ENCODE measurements at places on chromosomes 6 and 20.

DNA sequence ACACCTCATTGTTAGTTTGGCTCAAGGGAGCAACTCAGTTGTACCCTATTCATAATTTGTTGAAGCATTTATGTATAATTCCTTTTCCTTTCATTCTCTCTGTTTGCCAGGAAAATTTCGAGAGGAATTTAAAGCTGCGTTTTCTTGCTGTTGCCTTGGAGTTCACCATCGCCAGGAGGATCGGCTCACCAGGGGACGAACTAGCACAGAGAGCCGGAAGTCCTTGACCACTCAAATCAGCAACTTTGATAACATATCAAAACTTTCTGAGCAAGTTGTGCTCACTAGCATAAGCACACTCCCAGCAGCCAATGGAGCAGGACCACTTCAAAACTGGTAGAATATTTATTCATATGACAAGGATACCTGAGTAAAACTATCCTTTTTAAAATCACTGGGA lies 45.2 kb upstream of the GFRAL start:
- no peak for DNase-seq

DNA sequence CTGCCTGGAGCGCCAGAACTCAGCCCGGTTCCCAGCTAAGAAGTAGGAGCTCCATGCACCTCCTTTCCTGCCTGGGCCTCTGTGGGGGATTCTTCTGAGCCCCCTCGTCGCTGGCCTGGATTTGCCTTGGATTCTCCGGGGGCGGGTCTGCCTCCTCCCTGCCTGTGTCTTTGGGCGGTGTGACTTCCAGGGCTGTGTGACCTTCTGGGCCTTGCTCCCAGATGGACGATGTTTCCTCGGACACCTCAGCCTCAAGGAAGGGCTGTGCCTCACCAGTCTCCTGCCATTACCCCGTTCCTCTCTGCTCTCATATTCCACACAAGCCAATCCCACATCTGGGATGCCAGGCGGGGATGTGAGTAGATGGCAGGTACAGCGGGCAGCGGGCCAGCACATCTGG lies 76.8 kb downstream of the ERMARD start:
- DNase-seq: no peak

- DNase-seq: peak; percentile 46
These were observed 1.8 kb downstream of the EPB41L2 start for GRCh38 chr6:131061041-131061750.

DNA sequence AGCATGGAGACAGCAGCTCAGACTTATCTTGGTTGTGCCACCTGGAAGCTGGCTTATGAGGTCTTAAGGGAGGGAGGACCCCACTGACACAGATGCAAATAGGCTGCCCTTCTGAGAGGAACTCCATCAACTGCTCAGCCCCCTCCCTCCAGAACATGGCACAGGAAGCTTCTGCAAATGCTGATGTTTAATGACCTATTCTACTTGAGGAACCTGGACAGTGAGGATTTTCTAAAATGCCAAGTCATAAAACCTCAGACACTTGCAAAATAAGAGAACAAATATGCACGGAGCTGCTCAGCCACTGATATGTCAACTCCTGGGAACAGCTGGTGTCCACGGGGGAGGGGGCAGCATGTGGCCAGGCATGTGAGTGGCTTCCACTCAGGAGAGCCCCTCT lies 3.5 kb downstream of the CST9 start:
- DNase-seq: no peak

GRCh38 chr6:55568808-55569439 lies 10.1 kb downstream of the HMGCLL1 start:
- DNase-seq: no peak

GRCh38 chr6:90397929-90398674 lies 101.5 kb upstream of the BACH2 start:
- DNase-seq: no peak

- DNase-seq: no peak
These were observed 122.6 kb downstream of the FUT9 start for GRCh38 chr6:96138406-96138805.

DNA sequence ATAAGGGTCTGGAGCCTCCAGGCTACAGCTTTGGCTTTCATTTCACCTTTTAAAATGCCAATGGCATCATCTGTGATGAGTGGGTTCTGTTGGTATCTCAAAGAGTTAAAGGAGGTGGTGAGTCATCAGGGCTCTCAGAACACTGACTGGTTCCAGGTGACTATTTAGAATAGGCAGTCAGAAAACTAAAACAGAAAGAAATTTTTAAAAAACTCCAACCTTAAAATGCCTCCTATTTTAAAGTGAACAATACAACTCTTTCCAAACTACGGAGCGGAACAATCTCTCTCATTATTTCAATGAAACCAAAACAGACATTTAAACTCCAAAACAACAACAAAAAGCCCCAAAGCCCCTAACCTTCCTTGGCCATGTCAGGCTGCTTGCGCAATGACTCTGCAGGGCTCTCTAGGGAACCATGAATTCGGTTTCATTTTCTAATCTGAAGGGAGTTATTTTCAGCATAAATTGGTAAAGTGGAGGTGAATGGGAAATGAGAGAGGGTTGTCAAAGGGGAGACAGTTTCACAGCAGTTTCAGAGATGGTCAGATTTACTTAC lies 194.9 kb downstream of the KIF6 start:
- peak; percentile 37 for DNase-seq

- DNase-seq: no peak
These were observed 21.6 kb upstream of the TNFAIP3 start for GRCh38 chr6:137845460-137845859.

DNA sequence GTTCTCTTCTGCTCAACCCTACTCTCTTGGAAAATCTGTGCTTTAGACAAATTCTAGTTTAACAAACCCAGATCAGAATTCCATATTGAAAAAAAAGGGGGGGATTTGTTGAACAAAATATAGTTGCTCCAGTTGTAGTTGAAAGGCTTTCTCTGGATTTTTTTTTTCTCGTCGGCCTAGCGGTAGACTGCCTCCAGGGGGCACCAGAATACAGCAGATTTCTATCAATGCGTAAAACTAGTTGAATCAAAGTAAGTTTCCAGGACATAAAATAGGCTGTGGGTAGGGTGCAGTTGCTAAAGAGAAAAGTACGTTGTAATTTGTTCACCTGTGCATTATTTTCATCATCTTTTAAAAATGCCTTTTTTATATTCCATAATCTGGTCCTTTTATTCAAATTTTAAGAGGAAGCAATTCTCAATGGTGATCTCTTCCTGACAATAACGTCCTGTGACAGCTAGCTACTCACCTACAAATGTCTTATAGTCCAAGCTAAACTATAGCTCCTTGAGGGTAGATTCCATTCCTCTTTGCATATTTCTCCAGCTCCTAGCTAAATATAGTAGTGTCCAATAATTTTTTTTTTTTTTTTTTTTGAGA lies 105.4 kb downstream of the PERP start:
- peak; percentile 60 for DNase-seq

DNA sequence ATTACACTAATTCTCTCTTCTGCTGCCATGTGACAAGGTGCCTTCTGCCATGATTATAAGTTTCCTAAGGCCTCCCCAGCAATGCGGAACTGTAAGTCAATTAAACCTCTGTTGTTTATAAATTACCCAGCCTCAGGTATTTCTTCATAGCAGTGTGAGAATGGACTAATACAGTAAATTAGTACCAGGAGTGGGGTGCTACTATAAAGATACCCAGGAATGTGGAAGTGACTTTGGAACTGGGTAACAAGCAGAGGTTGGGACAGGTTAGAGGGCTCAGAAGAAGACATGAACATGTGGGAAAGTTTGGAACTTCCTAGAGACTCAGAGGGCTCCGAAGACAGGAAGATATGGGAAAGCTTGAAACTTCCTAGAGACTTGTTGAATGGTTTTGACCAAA lies 34.8 kb downstream of the MICA start:
- no peak for DNase-seq

- peak; percentile 22 for DNase-seq
These were observed 728 bp downstream of the PSMA7 start for GRCh38 chr20:62142252-62143080.

DNA sequence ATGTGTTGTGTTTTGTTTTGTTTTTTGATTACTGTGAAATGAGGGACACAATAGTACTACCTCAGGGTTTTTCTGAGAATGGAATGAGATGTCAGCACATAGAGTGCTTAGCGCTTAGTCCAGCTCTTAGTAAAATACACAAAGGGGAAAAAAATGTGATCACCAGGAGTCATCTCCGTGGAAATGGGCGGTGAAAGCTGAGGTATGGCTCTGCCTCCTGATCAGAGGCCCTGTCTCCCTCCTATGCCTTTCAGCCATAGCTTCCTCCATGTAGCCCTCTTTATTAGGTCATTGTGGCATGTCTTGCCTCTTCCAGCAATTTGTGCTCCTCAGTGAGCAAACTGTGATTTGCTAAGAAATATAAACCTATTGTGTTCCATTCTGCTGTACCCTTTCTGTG lies 13.0 kb downstream of the PSMF1 start:
- DNase-seq: no peak

GRCh38 chr20:58256842-58257241 lies 28.4 kb upstream of the ANKRD60 start:
- DNase-seq: no peak

DNA sequence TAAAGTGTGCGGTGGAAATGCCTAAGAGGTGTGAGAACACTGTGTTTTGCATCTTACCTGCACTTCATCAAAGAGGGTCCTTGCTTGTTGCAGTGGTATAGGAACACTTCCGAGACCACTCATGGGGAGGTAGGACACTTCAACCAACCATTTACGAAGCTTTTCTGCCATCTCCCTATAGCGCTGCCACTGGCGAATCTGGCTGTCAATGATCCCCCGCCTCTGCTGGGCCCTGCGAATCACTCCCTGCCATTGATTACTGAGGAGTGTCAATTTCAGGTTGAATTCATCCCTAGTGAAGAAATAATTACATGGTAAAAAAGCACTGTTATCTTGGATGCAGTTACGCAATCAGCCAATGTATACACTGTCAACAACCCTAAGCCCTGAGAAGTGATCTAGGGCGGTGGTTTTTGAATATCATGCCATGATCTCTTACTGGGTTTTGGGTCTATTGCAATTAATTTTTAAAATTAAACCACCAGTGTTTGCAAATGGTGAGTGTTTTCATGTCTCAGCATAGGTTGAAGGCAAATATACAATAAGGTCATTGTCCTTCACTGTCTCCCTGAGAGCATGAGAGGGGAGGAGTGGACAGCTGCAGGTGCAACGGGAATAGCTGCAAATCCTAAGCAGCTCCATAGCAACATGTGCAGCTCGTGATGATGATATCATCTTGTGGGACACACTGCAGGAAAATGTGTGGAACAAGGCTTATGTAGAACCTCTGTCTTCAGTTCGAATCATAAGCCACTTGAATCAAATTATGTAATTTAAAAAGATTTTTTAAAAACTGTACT lies 400.6 kb downstream of the ESR1 start:
- DNase-seq: no peak

- DNase-seq: no peak
These were observed 2.7 kb upstream of the TRERF1 start for GRCh38 chr6:42454428-42454791.

DNA sequence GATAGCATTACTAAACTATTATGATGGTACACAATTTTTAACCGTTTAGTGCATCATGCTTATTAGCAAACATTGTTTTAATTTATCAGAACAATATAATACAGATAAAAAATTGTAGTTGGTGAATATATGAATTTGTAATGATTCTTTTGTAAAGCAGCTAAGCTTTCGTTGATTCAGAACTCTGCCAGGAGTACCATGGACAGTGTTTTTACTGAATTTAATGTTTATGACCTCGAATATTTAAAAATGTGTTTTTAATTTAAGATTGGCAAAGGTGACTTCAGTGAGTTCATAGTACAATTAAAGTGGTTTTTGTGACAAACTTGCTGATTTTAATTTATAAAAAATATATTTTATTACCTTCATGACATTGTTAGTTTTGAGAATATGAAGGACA lies 10.0 kb downstream of the AFDN start:
- DNase-seq: no peak

DNA sequence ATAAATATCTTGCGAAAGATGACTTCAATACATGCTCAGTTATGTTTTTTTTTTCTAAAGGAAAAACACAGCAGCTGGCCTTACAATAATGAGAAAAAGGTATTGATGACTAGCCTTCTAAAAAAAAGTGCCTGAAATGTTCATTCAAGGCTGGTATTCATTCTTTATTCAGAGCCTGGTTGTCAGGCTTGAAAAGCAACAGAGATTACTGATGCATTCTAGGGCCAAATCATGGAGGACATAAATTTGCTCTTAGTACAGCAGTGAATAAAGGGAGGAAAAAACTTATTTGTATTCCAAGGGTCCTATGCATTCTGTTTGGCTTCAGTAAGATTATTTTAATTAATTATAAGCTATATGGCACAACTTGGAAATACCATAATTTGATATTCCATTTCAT lies 83.5 kb downstream of the WASF1 start:
- no peak for DNase-seq

- DNase-seq: no peak
These were observed 107.3 kb downstream of the PRND start for GRCh38 chr20:4828830-4829513.

DNA sequence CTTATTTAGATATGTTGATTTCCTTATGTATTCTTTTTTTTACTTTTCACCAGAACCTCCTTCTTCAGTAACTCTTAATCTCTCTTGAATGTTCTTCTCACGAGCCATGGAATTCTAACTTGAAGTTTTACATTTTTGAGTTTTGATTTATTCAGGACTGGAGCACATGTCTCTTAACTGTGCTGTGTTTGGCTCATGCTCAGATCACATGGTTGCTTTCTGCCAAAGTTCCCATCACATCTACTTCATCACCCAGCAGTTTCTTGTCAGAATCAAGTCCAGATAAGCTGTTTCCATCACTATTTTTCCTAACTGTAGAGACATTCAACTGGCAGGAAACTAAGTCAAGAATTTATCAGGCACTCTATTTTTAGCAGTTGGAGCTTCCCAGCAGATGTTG lies 31.7 kb downstream of the SLC35A1 start:
- DNase-seq: peak; percentile 18

DNA sequence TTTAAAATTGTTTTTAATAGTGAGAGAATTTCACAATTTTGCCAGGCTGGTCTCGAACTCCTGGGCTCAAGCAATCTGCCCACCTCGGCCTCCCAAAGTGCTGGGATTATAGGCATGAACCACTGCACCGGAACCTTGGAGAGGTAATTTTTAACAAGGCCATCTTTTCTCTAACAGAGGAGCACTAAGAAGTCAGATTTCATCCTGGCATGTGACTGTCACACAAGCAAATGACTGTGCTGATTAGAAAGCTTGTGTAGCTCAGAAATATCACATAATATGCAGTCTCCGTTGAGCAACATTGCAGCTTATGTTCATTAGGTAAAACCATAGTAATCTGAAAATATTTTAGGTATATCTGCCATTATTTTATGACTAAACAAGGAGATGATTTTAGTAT lies 156.0 kb downstream of the CCDC170 start:
- DNase-seq: no peak

DNA sequence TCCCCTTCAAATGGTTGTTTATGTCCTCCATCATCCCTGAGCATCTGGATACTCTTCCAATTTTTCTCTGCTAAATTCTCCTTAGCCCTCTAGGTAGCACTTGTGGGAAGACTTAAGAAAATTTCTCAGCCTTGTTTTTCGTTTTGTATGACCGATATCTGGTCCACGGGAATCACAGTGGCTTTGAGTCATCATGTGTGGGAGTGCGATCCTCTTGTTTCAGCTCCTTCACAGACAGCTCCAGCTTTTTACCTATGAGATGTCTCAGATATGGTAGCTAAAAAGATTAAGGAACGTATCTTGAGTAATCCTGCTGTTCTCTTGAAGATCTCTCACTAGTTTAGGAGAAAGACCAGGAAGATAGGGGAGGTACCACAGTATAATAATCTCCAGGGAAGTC lies 196.1 kb downstream of the GRM1 start:
- no peak for DNase-seq
